ENCODE measurements at places on chromosomes 1 and 21.

- DNase-seq: no peak
Observed at GRCh38 chr1:67194209-67194863, 28.1 kb downstream of the IL23R start.

DNA sequence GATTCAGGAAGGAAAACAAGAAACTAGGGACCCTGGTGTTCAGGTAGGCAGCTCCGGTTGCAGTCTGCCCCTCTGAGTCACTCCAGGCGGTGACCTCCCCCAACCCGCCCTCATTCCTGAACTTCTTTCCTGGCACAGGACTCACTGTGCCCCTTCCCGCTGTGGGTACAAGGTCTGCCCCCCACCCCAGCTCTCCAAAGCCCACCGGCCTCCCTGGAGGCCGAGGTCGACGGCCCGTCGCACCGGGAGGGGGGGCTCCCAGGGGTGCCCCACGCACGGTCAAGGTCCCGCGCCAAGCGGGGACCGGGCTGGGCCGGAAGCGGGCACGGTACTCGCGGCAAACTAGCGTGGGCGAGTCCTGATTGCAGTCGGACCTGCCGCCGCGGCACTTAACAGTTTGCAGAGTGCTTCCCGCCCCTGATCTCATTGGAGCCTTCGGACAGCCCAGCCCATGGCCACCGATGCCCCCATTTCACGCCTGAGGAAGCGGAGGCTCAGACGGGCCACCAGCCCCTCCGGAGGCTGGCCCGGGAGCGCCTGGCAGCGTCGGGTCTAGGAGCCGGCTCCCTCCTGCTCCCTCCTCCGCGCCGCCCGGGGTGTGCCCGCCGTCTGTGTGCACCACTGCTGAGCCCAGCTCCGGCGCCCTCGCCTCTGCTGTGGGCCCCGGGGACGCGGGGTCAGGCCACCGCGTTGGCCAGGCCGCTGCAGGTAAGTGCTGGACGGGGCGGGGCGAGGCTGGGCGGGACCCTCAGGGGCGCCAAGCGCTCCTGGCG, at the start of gene GJB3:
Gene GJB3 (plus strand): TSS at position 144 of the 773 bp plus-strand sequence. CDS start 3,549 bp downstream, outside the sequence.
- no peak for DNase-seq

DNA sequence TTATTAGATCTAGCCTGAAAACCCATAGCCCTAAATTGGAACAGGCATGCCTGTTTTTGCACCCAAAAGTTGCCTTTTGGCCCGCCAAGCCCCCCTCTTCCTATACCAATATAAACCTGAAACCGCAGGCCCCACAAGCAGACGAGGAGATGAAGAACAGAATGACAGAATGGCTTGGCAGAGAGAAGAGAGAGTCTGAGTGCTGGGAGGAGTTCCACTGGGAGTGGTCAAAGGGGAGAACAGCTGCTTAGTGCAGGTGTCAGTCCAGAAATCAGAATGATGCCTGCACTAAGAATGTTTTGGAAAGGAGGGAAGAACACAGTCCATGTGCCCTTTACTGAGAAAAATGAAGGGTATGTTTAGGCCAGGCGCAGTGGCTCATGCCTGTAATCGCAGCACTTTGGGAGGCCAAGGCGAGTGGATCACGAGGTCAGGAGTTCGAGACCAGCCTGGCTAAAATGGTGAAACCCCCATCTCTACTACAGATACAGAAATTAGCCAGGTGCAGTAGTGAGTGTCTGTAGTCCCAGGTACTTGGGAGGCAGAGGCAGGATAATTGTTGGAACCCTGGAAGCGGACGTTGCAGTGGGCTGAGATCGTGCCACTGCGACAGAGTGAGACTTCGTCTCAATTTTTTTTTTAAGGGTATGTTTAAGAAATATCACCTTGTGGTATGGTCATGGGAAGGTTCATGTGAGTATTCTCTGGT, 9.4 kb downstream of the DYRK1A start:
- DNase-seq: no peak

GRCh38 chr1:91502672-91503184, 2.1 kb downstream of the CDC7 start:
- no peak for DNase-seq

DNA sequence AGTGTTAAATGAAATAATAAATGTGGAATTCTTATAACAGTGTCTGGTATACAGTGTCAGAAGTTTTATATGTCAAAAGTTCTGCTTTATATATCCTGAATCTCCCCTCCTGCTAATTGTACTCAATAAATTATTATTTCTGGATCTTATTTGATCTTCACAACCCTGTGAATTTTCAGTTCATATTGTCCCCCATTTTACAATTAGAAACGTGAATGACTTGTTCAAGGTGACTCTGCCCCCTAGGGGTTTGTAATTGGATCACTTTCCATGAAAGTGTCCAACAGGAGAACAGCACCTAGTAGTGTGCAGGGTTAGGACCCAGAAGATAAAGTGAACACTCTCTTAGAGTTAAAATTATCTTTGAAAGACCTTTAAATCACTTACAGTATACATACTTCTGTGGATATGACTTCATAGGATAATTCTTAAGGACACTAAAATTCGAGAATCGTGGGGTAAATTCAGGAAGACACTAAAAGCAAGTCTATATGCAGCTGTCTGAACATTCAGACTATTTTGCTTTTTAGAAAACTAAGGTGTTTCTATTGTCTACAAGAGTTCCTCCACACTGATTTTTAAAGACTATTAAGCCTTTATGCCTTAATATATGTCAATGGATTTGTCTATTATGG, 4.5 kb upstream of the DDR2 start:
- DNase-seq: no peak

- no peak for DNase-seq
Observed at GRCh38 chr1:205191622-205192021, 19.9 kb downstream of the DSTYK start.

GRCh38 chr1:217270101-217270500, 360.8 kb downstream of the GPATCH2 start:
- no peak for DNase-seq

GRCh38 chr1:165445388-165445787, 462 bp upstream of the RXRG start:
- no peak for DNase-seq

DNA sequence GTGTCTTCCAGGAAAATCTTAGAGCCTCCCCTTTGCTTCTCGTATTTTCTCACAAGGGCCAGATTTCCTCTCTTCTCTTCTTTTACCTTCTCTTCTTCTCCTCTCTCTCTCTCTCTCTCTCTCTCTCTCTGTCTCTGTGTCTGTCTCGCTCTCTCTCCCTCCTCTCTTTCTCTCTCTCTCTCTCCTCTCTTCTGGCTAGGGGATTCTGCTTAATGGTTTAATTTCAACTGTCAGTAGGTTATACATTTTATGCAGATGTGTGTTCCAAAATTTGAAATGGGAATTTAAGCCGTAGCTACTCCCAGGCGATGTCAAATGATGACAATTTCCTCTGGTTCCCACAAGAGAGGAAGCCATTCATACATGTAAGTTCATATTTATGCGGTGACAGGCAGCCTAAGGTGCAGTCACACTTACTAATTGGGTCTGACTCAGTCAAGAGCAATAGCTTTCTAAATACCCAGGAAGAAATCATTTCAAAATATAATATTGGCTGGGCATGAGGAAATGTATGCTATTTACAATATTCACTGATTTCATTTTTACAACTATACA, 1.4 kb downstream of the DSCAM start:
- DNase-seq: no peak

DNA sequence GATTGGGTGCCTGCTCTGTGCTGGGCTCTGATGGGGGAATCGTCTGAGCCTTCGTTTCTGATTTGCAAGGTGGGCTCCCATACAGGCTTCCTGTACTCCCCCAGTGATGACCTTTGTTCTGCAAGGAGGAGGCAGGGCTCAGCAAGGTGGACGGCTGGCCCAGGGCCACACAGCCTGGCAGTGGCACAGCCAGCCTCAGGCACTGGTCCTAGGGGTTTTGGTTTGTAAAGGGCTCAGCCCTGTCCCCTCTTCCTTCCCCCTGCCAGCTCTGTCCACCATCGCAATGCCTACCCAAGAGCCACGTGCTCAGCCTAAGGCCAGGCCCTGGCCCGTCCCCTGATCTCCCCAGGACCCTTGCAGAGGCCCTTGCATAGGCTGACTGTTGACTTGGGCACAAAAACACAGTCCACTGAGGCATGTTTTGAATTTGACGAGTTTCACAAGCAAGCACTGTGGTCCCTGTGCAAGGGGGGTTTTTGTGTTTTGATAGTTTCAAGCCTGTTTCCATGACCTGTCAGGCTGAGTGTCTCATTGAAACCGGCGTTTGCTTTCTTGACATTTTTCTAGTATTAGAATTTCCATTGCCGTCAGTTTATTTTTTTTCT, 39.5 kb upstream of the TNFRSF1B start:
- no peak for DNase-seq

Measured in stimulated activated CD8-positive, alpha-beta memory T cell treated with anti-CD3 and anti-CD28 coated beads, Interleukin-2, amount 100 ng/mL, for 1 hour (primary cell).